ENCODE measurements at places on chromosomes 11 and 22. TPM values are rescaled to one million over a fixed set of nuclear protein-coding genes. Genes with fewer than 3 reads are reported as not detected.

ANO9 gene
- polyA plus RNA-seq: 4.9 TPM

PSMC3 gene
- polyA plus RNA-seq: 101 TPM

MPEG1 gene
- polyA plus RNA-seq: 51.8 TPM

C1QTNF5 gene
- polyA plus RNA-seq: not detected

CREB3L1 gene
- not detected for polyA plus RNA-seq

SYT7 gene
- polyA plus RNA-seq: not detected

WT1 gene
- not detected for polyA plus RNA-seq

DRD2 gene
- polyA plus RNA-seq: not detected

RBM14 gene
- 80.5 TPM for polyA plus RNA-seq

CD3G gene
- polyA plus RNA-seq: 12.9 TPM

ADORA2A gene
- polyA plus RNA-seq: 26.6 TPM

OR56B4 gene
- polyA plus RNA-seq: not detected

ARHGAP42 gene
- 0.75 TPM for polyA plus RNA-seq

TNRC6B gene
- polyA plus RNA-seq: 143 TPM

CRYBB3 gene
- polyA plus RNA-seq: not detected

HOATZ gene
- polyA plus RNA-seq: not detected

OR10A6 gene
- polyA plus RNA-seq: not detected

All from IgD-negative memory B cell (primary cell).